Activated CD8-positive, alpha-beta memory T cell treated with anti-CD3 and anti-CD28 coated beads, Interleukin-2, amount 10 ng/mL, durations not matched to agents 7 days and 5 days (primary cell): ENCODE measurements at places on chromosomes 2 and 18.

DNA sequence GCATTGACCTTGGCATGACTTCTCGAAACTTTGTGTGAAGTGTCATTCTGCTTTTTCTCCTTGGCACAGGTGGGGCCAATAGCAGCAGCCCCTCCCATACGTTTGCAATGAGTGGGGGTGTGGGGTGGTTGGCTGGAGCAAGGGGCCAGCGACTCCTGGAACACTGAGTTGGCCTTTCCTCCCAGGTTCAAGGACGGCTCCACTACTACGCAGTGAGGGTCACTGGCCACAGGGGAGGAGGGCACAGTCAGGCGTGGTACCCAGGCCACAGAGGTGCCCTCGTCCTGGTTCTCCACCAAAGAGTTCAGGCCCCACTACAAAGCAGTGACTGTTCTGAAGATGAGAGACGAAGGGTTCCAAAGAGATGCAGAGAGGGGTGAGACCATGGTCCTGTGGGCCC is 70.6 kb upstream of the OTOS start:
- no peak for DNase-seq

DNA sequence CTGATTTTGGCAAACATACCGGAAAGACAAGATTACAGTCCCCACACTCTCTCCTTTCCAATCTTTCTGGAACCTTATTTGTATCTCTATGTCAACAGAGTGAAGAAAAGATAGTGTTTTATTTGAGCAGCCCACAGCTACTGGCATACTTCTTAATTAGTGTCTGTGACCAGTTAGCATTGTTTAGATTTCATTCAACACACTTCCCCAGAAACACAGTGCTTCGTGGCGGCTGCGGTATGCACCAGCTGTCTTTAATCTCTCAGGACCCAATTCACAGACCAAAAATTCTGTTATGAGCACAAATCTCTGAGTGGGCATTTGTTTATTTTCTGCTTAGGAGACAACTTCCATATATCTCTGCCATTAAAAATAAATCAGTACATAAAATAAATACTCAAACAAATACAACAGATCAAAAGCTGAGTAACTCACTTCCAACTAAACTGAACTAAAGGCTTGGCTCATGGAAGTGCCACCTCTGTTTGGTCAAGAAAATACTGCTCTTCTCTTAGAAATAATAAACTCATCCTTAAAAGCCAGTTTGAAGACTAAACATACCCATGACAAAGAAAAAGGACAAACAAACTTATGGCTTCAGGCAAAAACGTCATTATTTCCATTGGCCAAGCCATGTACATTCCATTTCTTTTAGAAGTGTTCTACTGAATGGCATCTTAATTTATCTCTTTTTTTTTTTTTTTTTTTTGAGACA is 392.4 kb downstream of the TXNL1 start:
- DNase-seq = no peak

GRCh38 chr2:8606226-8606625 is 75.6 kb upstream of the ID2 start:
- no peak for DNase-seq

DNA sequence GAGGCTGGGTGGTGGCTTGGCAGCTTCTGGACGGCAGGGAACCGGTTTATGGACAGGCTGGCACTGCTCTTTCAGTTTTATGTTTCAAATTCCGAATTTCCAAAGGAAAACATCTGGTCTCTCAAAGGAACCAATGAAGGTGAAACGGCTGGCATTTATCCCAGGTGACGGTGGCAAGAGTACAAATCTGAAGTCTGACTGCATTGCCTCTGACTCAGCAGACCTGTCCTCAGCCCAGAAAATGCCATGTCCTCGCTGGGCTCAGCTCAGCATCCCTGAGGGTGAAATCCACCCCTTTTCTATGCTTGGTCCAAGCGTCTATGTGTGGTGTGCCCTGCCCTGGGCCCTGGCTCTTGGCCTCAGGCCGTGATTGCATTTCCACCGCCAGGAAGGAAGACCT is 38.1 kb downstream of the NAPG start:
- no peak for DNase-seq

- no peak for DNase-seq
These were observed 4.4 kb downstream of the MYL1 start for GRCh38 chr2:210310550-210310949.

DNA sequence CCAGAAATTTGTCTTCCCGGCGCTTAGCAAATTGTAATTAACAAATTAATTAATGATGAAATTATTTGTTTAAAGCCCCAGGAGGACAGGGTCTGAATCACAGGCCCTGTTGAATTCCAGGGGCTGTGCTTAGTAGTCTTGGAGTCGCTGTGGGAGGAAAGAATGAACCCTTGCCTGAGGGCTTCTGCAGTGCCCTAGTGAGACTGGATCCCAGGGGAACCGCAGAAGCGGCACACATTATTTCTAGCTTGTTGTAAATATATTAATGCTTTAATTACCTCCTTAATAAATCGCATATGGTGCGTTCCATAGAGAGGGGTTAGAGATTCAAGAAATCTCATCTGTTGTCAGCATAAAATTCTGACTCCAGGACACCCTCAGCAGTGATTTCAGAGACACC is 235.4 kb downstream of the CELF4 start:
- no peak for DNase-seq

- DNase-seq = peak; percentile 66
These were observed 394.1 kb upstream of the ATP5MC3 start for GRCh38 chr2:175575346-175576258.
